ENCODE measurements at places on chromosomes 3 and 15.

DNA sequence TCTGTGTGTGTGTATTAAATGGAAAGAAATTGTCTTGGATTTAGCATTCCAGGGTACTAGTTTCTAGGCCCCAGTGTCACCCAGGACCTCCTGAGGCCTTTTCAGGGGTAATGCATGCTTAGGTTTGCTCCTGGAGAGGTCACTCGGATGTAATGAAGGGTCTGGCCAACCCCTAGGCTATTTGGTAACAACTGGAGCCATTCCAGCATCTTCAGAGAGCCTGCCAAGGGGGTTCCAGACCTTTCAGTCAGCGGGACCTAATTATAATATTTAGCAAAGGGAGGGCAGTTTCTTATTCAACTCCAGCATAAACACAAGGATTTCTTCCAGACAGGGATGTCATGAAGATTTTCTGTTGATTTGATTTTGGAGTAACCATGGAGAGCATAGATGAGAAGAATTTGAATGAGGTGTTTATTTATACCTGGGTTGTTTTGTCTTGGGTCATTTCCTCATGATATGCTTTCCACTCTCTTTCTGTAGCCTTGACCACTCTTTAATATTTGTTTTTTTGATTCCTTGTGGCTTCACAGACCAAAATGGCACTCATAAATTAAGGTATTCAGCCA, 17.4 kb downstream of the KAT2B start:
- no peak for DNase-seq

DNA sequence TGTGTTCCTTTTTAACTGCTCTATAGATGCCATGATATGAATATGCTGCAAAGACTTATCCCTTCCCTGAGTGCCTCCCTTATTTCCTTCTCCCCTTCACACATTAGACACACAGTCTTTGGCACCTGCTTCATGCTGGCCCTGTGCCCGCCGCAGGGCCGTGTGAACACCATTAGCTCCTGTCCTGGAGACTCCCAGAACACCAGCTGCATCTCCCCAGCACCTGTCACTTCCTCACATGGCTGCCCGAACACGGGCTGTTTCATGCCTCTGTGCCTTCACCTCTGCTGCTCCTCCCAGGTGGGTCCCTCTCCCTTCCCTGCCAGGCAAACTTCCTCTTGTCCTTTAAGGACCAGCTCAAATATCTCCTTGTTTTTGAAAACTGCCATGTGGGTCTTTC, 40.5 kb upstream of the SEC13 start:
- no peak for DNase-seq

- DNase-seq, result no peak
Observed at GRCh38 chr15:32705446-32705845, 12.4 kb upstream of the GREM1 start.

DNA sequence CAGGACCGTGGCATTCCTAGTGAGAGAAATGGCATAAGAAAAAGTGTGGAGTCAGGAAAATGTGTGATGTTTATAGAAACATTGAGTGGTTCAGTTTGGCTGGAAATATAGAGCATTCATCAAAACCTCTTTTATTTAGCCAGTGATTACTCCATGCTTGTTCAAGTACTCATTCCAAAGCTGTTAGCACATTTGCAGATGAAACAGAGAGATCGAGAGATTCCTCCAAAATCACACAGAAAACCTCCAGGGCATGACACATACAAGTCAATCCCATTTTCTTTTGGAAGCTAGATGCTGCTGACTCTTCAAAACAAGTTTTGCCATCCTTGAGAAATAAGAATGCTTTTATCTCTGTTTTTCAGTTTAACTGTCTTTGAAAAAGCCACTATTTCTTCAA, 11.5 kb upstream of the MB21D2 start:
- DNase-seq, result no peak

GRCh38 chr3:51888463-51889105, 13.2 kb upstream of the IQCF5 start:
- DNase-seq, result no peak

DNA sequence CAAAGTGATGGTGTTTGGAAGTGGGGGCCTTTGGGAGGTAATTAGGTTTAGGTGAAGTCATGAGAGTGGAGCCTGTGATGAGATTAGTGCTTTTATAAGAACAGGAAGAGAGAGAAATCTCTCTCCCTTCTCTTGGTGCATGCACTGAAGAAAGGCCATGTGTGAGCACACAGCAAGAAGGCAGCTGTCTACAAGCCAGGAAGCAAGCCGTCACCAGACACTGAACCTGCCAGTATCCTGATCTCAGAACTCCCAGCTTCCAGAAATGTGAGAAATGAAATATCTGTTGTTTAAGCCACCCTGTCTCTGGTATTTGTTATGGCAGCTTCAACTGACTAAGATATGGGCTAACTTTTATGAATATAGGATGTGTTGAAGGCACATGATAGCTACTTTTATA, 72.6 kb downstream of the REC114 start:
- no peak for DNase-seq

DNA sequence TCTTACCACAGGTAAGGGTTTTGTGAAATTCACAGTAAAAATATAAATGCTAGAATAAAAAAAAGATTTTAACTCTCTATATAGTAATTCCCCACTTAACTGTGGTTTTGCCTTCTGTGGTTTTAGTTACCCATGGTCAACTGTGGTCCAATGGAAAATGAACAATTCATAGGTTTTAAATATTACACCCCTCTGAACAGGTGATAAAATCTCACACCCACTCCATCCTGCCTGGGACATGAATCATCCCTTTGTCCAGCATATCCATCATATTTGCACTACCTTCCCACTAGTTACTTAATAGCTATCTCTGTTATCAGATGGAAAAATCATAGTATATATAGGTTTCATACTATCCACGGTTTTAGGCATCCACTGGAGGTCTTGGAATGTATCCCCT, 49.2 kb downstream of the HDGFL3 start:
- DNase-seq, result no peak

- DNase-seq, result no peak
Observed at GRCh38 chr15:79045041-79045440, 45.5 kb downstream of the RASGRF1 start.
